ENCODE measurements at places on chromosomes 11 and 22.

DNA sequence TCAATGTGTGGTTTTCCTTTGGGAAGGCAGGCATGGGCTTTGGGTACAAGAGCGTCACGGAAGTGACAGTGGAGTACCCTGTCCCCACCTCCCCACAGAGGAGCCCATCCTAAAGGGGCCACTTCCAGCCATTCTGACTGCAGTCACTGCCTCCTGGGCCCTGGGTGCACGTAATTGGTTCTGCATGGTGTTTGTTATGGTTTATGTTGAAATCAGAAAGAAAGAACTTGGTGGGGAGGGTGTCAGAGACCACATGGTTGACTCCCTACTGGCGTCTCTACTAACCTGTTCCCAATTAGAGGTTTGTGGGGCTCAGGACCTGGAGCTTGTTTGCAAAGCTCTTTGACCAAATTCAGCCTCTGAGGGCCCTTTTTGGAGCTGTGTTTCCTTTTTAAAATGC, 40.8 kb downstream of the RIBC2 start:
- DNase-seq, result no peak

- no peak for DNase-seq
Observed at GRCh38 chr11:18449251-18449650, 6.4 kb upstream of the LDHAL6A start.

DNA sequence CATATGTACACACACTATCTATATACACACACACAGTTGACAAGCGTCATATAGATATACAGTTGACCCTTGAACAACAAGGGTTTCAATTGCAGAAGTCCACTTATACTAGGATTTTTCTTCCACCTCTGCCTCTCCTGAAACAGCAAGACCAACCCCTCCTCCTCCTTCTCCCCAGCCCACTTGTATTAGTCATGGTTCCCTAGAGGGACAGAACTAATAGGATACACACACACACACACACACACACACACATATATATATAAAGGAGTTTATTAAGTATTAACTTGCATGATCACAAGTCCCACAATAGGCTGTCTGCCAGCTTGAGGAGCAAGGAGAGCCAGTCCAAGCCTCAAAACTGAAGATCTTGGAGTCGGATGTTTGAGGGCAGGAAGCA, 92.9 kb downstream of the DHCR7 start:
- DNase-seq, result no peak

DNA sequence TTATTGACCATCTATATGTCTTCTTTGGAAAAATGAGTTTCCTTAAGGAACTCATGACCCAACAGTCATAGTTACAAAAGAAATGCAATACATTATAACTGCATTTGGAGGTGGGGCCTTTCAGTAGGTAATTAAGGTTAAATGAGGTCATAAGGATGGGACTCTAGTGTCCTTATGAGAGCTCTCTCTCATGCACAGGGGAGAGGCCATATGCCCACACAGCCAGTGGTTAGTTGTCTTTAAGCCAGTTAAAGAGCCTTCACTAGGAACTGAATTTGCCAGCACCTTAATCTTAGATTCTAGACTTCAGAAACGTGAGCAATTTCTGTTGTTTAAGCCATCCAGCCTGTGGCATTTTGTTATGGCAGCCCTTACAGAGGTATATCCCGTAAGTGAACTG, 27.3 kb downstream of the INTS4 start:
- no peak for DNase-seq

DNA sequence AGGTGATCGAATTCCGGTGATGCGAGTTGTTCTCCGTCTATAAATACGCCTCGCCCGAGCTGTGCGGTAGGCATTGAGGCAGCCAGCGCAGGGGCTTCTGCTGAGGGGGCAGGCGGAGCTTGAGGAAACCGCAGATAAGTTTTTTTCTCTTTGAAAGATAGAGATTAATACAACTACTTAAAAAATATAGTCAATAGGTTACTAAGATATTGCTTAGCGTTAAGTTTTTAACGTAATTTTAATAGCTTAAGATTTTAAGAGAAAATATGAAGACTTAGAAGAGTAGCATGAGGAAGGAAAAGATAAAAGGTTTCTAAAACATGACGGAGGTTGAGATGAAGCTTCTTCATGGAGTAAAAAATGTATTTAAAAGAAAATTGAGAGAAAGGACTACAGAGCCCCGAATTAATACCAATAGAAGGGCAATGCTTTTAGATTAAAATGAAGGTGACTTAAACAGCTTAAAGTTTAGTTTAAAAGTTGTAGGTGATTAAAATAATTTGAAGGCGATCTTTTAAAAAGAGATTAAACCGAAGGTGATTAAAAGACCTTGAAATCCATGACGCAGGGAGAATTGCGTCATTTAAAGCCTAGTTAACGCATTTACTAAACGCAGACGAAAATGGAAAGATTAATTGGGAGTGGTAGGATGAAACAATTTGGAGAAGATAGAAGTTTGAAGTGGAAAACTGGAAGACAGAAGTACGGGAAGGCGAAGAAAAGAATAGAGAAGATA, at the start of gene MALAT1:
MALAT1 (plus strand) TSS at position 69 of the 736 bp plus-strand sequence.
- DNase-seq, result peak; percentile 94

DNA sequence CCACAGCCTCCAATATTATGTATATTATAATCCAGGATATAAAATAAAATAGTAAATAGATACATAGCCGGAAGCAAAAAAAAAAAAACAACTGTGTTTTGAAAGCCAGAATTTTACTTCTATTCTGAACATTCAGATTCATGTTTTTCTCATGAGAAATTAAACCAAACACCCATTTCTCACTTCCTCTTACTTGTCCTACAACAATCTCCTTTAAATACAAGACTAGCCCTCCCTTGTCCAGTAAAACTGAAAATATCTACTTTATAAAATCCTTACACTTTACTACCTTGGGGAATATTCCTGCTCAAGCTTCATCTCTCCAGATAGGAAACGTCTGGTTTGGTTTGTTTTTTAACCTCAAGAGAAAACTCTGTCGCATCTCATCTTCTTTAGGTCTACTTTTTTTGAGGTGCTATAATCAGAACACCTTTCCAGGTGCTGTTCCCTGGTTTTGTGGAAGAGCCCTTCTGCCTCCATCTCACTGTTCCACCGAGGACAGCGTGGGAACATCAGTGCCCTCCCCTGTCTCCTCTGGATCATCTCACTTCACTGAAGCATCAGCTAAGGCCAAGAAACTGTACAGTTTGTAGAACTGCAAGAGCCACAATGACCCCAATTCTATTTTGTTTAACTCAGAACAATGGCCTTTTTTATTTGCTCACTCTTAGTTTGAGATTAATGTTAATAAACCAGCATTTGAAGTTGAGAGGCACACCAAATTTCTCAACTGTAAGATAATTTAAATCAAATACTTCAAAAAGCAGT, 82.0 kb upstream of the ARHGAP32 start:
- no peak for DNase-seq

DNA sequence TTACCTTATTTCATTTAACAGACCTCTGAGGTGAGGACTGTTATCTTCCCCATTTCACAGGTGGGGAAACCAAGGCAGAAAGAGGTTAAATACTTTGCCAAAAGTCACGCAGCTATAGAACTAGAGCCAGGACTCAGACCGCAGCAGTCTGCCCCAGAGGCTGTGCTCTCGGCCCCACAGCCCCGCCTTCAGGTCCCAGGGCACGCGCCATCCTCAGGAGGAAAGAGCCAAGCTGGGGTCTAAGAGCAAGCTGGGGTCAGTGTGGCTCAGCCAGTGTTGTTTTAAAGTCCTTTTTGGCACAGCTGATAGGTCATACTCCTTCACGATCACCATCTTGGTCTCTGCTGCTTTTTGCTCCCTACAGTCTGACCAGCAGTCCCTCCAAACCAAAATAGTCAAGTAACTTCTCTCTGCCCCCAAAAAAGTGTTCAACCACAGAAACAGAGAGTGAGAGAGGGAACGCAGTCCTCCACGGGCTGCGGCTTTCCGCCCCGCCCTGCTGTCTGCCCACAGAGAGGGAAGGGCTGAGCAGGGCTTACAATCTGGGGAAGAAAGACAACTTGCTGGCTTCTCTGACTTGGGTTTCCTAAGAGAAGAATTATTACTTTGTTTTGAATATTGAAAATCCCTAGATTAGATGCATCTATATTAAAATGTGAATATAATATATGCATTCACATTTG, 137.2 kb upstream of the OPCML start:
- no peak for DNase-seq

GRCh38 chr11:69217276-69218105, 61.8 kb downstream of the SMIM38 start:
- no peak for DNase-seq

GRCh38 chr11:40029391-40029790, 1430.1 kb downstream of the LRRC4C start:
- no peak for DNase-seq

All from CD4-positive, alpha-beta T cell treated with Interleukin-6 for 4 hours (primary cell).